ENCODE measurements at places on chromosomes 11 and 22. TPM values are rescaled to one million over a fixed set of nuclear protein-coding genes. Genes with fewer than 3 reads are reported as not detected.
A peak's percentile ranks its signal among the peaks of the same experiment; 100 is the strongest.

- DNase-seq = no peak
Observed at GRCh38 chr11:110479108-110480101, 49.7 kb downstream of the FDX1 start.

GRCh38 chr11:17753153-17753552 is 18.6 kb downstream of the KCNC1 start:
- DNase-seq = no peak

RTN4R gene
- 1.7 TPM for total RNA-seq

P2RY2 gene
- total RNA-seq = not detected

- DNase-seq = no peak
Observed at GRCh38 chr22:23526596-23527316, 53.3 kb downstream of the IGLL1 start.

CCDC88B gene
- 1.7 TPM for total RNA-seq

GRCh38 chr11:118152552-118153471 is at the start of gene SCN4B:
SCN4B (minus strand) TSS chr11:118152823; CDS start chr11:118152673, 150 bp downstream.
- peak; percentile 79 for DNase-seq

- no peak for DNase-seq
Observed at GRCh38 chr11:72711141-72711540, 36.9 kb upstream of the PDE2A start.

- DNase-seq = no peak
Observed at GRCh38 chr11:27976262-27976661, 131.7 kb downstream of the KIF18A start.

- DNase-seq = no peak
Observed at GRCh38 chr11:124951341-124951740, 2.7 kb upstream of the CCDC15 start.

- no peak for DNase-seq
Observed at GRCh38 chr22:23110190-23110921, 31.4 kb downstream of the RSPH14 start.

DNA sequence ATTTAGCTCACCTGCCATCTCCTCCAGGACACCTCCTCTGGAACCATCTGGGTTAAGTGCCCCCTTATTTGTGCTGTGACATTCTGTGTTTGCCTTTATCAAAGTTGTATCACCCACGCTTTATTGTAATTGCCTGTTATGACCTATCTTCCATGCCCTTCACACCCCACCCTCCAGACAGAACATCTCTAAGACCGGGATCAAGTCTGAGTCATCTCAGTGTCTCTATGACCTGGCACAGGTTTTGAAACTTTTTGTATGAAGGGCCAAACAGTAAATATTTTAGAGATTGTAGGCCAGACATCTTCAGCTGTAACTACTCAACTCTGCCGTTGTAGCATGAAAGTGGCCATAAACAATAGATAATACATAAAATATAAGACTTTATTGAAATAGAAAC is 161.8 kb downstream of the SPON1 start:
- DNase-seq = no peak

GRCh38 chr11:12893787-12894672 is 115.1 kb upstream of the RASSF10 start:
- DNase-seq = peak; percentile 35

GRCh38 chr11:130426837-130427341 is 1.5 kb downstream of the ADAMTS8 start:
- DNase-seq = no peak

SOX6 gene
- 3.0 TPM for total RNA-seq

KIAA0930 gene
- 89.0 TPM for total RNA-seq

DNA sequence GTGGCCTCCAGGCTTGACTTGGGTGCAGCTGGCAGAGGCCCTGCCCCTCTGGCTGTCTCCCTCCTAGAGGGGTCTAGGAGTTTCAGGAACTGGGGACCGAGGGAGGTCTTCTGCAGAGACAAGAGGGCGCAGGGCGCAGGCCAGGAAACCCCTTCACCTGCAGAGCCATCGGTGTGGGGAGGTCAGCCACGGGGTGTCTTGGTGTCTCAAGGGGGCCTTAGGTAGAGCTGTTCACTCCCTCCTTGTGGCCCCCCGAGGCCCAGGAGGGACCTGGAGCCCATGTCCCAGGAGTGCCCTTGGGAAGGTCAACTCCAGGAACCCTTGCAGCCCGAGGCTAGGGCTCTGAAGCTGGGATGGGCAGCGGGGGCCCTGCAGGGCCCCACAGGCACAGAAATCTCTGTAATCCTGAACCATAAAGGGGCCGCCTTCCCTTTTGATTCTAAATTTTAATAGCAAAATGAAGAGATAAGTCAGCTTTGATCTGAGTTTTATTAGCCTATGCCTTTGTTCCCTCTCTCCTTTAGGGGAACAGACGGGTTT is 31.4 kb upstream of the TH start:
- no peak for DNase-seq

GRCh38 chr11:10225553-10225952 is 68.5 kb downstream of the SBF2 start:
- DNase-seq = no peak

CD248 gene
- not detected for total RNA-seq

CCDC116 gene
- 0.29 TPM for total RNA-seq

DNA sequence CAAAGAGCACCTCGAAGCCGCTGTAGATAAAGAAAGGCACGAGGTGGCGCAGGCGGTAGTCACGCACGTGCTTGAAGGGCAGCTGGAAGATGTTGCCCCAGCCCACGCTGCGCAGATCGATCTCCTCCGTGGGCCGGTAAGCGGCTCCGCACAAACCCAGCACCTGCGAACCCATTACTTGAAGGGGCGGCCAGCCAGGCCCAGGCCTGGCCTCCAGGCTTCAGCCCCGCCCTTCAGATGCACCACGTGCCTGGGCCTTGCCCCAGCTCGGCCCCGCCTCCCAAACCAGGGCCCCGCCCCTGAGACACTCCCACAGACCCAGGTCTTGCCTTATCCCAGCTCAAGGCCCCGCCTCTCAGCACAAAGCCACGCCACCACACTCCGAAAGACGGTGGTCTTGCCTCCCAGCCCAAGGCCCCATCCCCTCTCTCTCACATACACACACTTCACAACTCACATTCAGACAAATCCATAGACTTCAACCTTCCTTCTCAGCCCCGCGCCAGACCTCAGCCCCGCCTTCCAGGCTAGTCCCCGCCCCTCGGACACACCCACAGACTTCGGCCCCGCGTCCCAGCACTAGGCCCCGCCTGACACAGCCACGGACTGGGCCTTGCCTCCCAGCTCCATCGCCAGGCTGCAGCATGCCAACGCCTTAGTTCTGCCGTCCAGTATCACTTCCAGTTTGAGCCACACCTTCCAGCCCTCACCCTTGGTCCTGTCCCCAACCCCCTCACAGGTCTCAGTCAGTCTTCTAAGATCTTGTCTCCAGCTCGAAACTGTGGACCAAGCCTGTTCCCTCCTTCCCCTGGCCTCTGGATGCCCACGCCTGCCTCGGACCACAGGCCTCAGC is 7.0 kb downstream of the UNC93B1 start:
- DNase-seq = peak; percentile 59

GRCh38 chr11:61149624-61150615 is 11.3 kb downstream of the VPS37C start:
- no peak for DNase-seq

DNA sequence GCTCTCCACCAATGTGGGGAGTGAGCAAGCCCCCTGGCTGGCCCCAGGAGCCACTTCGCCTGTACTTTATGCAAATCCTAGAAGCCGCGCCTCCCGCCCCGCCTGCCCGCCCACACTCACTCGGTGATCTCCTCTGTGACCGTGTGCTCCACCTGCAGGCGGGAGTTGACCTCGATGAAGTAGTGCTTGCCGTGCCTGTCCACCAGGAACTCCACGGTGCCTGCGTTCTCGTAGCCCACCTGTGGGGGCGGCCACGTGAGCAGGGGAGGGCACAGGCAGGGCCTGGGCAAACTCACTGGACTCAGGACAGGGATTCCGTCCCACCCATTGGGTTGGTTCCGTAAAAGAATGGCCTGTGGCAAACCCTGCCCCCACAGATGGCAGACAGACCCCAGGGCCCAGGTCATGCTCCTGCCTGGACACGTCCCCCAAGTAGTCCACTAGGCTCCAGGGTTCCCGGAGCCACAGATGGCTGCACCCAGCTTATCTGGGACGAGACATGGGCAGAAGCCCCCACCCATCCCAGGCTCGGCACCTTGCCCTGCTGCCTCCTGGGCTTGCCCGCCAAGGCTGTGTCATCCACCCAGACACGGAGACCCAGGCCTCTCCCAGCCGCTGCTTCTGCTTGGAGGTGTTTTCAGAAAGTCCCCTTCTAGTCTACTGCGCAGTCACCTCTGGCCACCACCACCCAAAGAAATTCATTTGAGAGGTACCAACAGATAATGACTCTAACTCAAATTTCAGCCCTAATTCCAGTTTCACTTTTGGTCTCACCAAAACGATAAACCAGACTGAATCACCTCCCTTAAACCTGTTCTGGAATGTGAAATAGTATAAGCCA is 12.1 kb downstream of the LRFN4 start:
- DNase-seq = peak; percentile 51

OSBP2 gene
- total RNA-seq = 0.60 TPM

DNA sequence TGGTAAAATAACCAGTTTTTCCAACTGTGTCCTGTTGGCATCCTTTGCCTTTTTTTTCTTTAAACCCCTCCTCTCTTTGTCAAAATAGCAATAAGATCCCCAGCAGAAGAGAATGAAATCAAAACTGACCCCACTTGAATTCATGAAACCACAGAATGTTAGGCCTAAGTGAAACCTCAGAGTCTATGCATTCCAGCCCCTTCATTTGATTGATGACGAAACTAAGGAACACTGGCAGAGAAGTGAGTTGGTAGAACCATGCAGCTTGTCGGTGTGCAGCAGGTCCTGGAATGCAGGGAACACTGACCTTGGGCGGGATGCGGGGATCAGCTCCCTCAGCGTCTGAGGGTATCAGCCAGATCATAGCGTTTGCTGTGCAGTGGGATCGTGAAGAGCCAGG is 57.5 kb downstream of the GRK3 start:
- DNase-seq = peak; percentile 16

DNA sequence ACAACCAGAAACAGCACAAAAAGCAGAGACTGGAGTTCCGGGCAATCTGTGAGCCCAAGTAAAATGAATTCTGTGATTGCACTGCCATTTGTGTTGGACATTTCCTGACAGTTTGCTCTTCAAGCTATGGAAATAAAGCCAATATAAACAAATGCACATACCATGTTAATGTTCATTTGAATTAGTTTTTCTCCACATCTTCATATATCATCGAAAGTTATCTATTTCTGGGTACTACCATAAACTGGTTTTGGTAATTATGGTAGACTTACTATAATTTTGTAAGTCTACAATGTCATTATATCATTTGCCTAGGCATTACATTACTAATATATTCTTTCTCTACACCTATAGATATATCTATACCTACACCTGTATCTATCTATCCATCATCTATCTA is at the start of gene OR5M11:
Gene OR5M11, minus strand, starts transcription at position 101 of the 400 bp plus-strand sequence. Its CDS starts 0 bp downstream, at position 101.
- no peak for DNase-seq

ANO1 gene
- total RNA-seq = 0.86 TPM

- peak; percentile 49 for DNase-seq
Observed at GRCh38 chr11:67439321-67440228, 2.1 kb upstream of the PTPRCAP start.

DNA sequence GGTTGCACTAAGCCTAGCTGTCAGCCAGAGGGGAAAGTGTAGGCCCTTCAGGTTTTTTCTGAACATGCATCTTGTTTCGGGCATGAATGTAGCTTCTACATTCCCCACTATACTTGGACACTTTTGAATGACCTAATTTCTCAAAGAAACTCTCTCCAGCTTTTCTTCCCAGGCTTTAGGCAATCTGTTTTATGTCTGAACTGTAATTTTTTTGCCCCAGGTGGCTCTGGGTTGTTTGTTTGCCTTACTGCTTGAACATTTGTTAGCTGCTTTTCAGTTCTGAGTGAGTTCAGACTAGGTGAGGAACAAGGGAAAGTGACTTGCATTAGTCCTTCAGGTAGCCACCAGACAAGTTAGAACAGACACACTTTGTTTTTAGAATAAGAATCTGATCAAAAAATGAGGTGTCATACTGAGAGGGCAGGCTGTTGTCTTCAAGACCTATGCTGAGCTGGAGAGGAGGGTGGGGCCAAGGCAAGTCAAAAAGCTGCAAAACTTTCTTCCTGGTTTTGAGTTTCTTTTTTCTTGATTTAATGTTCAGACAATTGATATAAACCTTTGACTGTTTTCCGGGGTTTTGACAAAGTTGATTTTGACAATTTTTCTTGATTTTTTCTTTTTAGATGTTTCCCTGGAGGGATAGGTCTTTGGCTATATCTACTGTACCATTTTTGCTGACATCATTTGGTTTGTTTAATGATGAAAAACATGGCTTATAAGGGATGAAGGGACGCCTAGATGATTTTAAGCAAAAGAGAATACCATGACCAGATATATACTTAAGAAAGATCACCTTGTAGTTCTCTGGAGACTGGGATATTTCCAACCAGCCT is 182.8 kb downstream of the WNT11 start:
- DNase-seq = no peak

MOGAT2 gene
- not detected for total RNA-seq

TCN2 gene
- 0.12 TPM for total RNA-seq

EXPH5 gene
- total RNA-seq = 1.8 TPM

GRCh38 chr11:41446566-41446965 is 12.9 kb downstream of the LRRC4C start:
- no peak for DNase-seq

NXPE4 gene
- not detected for total RNA-seq

CARD16 gene
- 32.5 TPM for total RNA-seq

GRCh38 chr11:111272420-111272819 is 25.9 kb upstream of the POU2AF3 start:
- no peak for DNase-seq

SMIM35 gene
- not detected for total RNA-seq

GRIK4 gene
- 0.12 TPM for total RNA-seq

DNA sequence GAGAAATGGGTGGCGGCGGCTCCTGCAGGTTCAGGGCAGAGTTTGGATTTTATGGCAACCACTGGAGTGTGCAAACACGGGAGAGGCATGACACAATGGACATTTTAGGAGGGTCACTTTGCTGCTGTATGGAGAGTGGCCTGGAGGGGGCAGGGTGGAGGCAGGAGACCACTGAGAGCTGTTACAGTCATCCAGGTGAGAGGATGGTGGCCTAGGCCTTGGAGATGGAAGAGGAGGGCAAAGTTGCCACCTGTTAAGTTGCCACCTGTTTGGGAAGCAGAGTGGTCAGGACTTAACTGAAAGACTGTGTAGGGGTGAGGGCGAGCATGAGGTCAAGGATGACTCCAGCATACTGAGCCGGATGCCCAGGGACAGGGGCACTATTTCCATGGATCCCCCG is 2.3 kb upstream of the RAD9A start:
- DNase-seq = peak; percentile 44

- DNase-seq = peak; percentile 60
Observed at GRCh38 chr11:124717786-124718651, 21.7 kb upstream of the NRGN start.

GRCh38 chr11:9231848-9232177 is 33.3 kb downstream of the DENND5A start:
- peak; percentile 6 for DNase-seq
